ENCODE measurements at places on chromosomes 12 and 14.

DNA sequence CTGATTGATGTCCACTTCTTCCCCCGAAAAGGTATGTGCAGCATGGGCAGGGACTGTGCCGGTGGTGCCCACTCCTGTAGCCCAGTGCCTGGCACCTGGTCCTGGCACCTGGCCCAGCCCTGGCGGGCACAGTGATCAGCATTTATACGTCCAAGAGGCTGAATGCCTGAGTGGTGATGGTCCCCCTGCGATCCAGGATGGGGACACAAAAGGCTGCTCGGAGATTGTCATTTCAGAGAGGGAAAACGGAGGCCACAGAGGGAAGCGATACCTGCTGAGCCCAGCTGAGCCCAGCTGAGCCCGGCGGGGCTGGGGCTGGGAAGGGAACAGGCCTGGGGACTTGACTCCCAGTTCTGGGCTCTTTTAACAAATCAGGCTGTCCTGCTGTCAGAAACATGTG lies 55.8 kb downstream of the PRIMA1 start:
- DNase-seq = no peak

- DNase-seq = no peak
These were observed 75.3 kb upstream of the DUSP6 start for GRCh38 chr12:89427508-89428156.

DNA sequence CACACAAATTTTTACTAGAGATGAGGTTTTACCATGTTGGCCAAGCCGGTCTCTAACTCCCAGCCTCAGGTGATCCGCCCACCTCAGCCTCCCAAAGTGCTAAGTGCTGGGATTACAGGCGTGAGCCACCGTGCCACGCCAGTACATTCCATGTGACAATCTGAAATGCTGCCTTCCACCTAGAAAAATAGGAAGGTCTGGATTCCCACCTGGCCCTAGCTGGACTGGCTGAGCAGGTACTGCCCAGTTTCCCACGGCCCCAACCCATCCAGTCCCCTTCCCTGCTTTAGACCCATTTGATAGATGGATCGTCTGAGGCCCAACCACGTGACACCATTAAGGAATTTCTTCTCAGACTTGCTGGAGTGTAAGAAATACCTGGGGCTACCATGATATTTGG lies 55.4 kb downstream of the KDM2B start:
- DNase-seq = no peak

GRCh38 chr12:88325816-88326189 lies 183.7 kb downstream of the TMTC3 start:
- no peak for DNase-seq

DNA sequence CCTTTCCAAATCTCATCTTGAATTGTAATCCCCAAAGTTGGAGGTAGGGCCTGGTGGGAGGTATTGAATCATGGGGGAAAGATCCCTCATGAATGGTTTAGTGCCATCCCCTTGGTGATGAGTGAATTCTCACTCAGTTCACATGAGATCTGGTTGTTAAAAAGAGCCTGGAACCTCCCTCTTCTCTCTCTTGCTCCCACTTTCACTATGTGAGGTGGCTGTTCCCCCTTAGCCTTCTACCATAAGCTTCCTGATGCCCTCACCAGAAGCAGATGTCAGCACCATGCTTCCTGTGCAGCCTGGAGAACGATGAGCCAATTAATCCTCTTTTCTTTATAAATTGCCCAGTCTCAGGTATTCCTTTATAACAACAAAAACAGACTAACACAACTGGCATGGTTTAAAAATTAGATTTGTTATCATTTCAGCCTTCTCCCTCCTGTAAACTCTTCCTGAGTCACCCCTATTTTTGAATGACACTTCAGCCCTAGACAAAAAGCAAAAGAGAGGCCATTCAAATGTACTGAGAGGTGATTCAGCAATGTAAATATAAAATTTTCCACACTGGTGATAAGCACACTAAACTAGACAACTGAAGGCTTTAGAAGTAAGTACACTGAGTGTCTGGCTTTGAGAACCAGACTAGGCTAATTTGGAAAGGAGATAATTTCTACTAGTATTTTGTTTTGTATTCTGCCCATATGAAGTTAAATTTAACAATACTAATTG lies 212.1 kb upstream of the ABCD2 start:
- DNase-seq = no peak
